Cerebellar cortex (tissue), 1 donor: ENCODE measurements at places on chromosomes 1 and 21.

- no peak for DNase-seq
Measured at GRCh38 chr1:193284219-193284618, 97.8 kb upstream of the B3GALT2 start.

DNA sequence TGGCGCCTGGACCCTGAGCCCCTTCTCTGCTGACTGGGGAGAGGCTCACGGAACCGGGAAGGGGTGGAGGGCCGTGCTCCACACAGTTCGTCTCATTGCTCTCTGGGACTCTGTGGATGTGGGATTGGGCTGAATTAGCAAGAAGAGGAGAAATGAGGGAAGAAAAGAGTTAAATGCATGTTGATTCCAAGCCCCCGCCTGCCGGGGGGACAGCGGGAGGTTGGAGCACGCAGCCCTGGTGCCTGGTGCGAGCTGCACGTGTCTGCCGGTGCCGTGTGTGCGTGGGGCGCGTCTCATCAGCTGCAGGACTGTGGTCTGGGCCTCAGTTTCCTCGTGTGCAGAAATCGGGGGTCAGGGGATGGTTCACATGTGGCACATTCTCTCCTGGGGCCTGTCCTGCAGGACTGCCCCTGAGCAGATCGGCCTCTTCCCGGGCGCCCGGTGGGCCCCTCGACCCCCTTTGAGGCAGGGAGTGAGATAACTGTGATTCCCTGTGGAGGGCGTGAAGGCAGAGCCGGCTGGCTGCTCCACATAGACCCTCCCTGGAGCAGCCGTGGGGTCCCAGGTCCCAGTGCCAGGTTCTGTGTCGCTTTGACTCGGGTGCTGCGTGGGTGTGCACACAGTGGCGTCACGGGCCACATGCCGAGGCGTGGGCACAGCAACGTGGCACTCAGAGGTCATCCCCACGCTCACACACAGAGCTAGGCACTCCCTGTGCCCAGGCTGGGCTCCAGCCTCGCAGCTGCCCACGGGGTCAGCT, 11.4 kb downstream of the SAMD11 start:
- DNase-seq, result no peak

DNA sequence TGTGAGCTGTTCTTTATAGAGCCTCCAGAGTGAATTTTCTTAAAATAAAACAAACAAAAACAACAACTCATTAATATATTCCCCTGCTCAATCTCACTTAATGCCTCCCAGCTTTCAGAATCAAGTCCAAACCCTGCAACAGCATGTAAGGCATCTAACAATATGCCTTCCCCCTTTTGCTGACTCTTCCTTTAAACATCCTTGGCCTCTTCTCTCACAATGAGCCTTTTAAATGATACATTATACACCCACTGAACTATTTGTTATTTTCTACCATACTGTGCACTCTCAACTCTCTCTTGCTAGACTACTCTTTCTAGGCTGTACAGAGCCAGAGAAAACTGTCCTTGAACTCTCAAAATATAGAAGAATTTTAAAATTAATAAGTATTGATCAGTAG, 115.2 kb upstream of the SNX7 start:
- DNase-seq, result no peak

GRCh38 chr21:39484711-39485276, 33.0 kb downstream of the SH3BGR start:
- no peak for DNase-seq

- DNase-seq, result no peak
Measured at GRCh38 chr1:71738910-71739309, 543.4 kb downstream of the NEGR1 start.
